ENCODE measurements at places on chromosomes 7 and 10.

DNA sequence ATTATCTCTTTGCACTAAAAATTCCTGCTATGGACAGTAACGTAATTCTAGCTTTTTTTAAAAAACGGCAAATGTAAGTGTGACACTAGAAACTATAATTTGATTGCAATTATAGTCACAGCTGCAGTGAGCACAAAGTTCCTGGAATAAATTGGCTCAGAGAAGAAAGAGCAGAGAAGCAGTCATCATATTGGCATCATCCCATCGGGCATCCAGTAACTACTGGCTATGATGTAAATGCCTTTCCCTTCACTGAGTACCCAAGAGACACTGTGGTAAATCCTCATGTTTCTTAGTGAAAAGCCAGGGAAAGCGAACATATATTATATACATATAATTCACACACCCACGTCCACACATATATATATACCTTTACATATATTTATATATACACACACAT is 43.6 kb downstream of the PIP4K2A start:
- no peak for DNase-seq

GRCh38 chr7:105009667-105010503 is 4.1 kb upstream of the KMT2E start:
- no peak for DNase-seq

DNA sequence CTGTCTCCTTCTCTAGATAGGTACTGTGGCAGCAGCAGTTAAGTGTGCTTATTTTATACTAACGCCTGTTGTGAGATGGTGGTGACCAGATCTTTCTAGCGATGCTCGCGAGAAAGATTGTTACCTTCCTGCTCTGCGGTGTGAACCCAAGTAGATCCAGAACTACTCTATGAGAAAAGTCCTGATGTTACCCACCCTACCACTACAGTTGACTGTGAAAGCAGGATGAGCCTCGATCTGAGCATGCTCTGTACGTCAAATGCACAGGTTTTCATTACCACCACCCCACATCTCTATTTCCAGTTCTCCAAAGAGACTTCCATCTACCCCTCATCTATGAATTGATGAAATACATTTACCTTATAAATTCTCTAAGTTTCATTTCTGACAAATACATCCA is 64.6 kb upstream of the KCTD7 start:
- no peak for DNase-seq

DNA sequence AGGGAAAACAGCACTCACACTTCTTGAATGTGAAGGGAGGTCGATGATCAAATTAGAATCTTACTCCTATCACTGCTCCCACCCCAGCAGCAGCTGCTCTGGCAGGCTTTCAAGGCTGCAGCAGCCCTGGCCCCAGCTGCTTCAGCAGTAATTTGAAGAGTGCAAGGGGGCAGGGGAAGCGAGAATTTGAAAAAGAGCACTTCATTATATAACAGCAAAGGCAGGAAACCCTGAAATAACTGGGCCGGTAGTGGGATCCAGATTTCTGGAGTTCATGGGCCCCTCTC is 44.9 kb downstream of the MYPN start:
- no peak for DNase-seq

- no peak for DNase-seq
Observed at GRCh38 chr7:40297741-40298311, 163.0 kb downstream of the SUGCT start.

- no peak for DNase-seq
Observed at GRCh38 chr7:13980474-13980873, 9.0 kb downstream of the ETV1 start.

GRCh38 chr10:115674496-115674895 is 581.3 kb downstream of the ATRNL1 start:
- DNase-seq = no peak

GRCh38 chr7:50803359-50804337 is 21.0 kb upstream of the GRB10 start:
- peak; percentile 24 for DNase-seq

DNA sequence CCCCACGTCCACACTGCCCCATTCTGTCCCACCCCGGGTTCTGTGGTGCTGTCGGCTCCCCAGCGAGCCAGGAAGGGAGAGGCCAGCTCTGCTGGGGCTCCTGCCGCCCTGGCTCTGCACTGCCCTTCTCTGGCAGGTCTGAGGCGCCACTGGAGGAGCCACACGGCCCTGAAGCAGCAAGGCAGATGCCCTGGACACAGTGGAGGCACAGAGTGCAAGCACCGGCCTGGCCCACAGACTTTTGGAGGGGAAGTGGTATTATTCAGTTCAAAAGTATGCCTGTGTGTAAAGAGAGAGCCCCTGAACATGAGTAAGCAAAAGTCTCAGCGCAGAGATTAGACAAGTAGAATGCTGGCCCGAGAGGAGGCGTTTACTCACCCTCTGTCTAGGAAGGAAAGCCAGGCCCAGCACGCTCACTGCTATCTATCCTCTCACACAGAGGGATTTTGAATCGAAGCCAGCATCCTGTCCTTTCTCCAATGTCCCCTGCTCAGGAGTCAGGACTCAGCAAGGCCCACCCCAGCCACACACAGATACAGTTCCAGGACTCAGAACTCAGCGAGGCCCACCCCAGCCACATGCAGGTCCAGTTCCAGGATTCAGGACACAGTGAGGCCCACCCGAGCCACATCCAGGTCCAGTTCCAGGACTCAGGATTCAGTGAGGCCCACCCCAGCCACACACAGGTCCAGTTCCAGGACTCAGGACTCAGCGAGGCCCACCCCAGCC is 115.0 kb downstream of the EGFR start:
- no peak for DNase-seq

- no peak for DNase-seq
Observed at GRCh38 chr7:35248576-35249536, 5.0 kb downstream of the TBX20 start.

DNA sequence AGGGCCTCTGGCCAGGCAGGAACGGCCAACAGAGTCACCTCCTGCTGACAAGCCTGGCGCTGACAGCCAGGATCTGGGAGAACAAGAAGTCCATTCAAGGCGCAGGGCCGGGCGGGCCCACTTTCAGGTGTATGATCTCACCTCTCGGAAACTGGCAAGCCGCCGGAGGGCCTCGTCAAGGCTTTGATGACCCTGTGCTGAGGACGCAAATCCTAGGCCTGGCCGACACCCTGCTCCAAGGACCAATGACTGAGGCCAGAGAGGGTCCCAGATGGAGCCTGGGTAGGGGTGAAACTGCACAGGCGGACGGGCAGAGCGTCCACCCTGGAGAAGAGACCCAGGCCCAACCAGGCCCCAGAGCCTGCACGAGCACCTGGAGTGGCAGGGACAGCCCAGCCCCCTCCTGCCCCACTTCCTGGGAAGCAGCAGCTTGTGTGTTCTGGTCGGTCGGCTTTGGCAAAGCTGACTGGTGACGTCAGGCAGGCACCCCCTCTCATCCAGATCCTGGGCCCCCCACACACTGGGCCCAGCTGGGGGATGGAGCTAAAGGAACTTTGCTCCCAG is 30.6 kb downstream of the MYL10 start:
- no peak for DNase-seq

DNA sequence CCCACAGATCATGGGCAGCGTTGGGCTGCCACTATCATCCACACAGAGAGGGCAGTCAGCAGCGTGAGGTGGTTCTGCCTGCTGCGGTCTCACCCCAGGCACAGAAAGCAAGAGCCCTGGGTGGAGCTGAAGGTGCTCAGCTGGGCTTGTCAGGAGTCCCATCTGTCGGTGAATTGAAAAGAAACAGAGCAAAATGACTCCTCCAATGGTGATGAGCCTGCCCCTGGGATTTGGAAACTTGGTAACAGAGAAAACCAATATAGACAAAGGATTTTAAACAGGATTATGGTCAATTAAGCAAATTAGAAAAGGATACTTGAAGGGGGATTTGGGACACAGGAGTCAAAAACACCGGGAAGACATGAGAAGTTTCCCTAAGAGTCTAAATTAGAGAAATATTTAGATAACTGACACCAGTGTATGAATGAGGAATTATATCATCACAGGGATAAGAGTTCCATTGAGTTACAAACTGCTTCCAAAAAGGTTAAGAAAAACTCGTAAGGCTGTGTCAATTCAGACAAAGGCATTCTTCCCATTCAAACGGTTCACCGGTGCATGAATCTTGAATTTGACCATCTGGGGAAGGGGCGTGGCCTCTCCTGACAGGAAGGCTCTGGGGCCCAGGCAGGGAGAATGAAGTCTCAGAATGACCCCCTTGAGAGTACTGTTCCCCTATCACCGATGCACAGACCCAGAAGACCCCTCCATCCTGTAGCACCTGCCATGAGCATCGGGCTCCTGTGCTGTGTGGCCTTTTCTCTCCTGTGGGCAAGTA is 70.0 kb upstream of the PRSS58 start:
- no peak for DNase-seq

GRCh38 chr7:46494028-46494427 is 573.0 kb upstream of the IGFBP3 start:
- DNase-seq = no peak

GRCh38 chr7:127708788-127709187 is 56.8 kb downstream of the SND1 start:
- DNase-seq = peak; percentile 46

- no peak for DNase-seq
Observed at GRCh38 chr10:112471878-112472487, 25.0 kb downstream of the VTI1A start.

DNA sequence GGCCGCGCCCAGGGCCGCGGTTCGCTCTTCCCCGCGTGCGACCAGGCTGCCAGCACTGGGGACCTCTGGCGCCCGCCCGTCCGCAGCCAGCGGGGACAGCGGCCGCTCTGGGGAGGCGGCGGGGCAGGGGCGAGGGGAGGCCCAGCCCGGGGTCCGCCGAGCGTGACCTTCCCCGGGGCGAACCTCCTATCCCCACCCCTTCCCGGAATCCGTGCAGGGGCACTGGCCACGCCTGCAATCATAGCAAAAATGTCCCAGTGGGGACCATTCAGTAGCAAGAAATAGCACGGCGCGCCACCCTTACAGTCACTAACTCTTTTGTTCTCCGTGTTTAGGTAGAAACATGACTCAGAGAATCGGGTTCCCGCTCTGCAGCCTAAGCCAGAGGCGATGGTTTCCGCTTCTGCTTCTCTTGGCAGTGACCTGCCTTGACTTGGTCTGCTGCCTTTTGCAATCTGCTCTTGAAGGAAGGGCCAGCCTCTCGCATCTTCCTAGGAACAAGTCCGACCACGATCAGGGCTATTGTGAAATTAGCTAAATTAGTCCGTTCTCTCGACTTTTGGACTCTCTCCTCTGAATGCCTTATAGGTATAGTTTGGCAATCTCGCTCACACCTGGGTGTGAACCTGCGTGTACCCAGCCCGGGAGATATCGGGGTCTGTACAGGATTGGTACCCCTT is 79.3 kb upstream of the ACBD5 start:
- no peak for DNase-seq

GRCh38 chr10:78831461-78831860 is 237.3 kb upstream of the ZMIZ1 start:
- DNase-seq = no peak

GRCh38 chr7:80499350-80499953 is 12.4 kb downstream of the GNAT3 start:
- DNase-seq = no peak

- DNase-seq = no peak
Observed at GRCh38 chr10:49743464-49744075, 18.6 kb downstream of the OGDHL start.

DNA sequence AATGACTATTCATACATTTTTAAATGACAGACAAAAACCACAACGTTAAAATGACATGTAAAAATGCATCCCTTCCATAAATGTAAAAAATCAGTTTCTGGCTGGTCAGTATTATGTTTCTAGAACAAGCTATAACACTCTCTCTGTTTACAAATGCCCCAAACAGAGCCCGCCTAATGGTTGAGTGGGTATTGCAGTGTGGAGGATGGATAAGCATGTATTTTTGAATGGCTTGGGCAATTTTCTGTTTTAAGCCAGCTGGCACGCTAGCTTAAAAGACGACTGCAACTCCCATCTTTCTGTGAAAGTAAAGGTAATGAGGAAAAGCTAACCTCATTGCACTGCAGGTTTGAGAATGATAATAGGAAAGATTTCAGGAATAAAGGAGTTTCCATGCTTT is 430.7 kb downstream of the PARD3 start:
- DNase-seq = no peak

- no peak for DNase-seq
Observed at GRCh38 chr10:12540341-12540781, 191.0 kb downstream of the CAMK1D start.

DNA sequence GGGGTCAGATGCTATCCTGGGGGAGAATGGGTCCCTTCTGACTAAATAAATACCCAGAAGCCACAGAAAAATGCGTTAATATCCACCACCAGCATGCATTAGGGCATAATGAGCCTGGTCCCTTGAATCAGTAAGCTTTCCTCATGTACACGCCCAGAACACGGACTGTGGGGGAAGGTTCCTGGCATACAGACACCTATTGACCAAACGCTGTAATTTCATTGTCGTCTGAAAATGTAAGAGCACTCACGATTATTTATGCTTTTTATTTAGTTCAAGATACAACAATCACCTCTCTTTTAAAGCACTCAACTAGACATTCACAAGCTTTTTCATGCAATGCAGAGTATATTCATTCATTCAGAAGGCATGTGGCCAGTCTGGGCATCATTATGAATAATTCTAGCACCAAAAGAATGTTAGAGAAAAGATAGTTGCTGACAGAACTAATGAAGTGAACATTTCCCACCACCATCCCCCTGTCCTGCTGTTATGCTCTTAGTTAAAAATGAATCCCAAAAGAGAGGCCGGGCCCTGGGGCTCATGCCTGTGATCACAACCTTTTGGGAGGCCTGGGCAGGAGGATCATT is 101.0 kb downstream of the SVIL start:
- peak; percentile 6 for DNase-seq

DNA sequence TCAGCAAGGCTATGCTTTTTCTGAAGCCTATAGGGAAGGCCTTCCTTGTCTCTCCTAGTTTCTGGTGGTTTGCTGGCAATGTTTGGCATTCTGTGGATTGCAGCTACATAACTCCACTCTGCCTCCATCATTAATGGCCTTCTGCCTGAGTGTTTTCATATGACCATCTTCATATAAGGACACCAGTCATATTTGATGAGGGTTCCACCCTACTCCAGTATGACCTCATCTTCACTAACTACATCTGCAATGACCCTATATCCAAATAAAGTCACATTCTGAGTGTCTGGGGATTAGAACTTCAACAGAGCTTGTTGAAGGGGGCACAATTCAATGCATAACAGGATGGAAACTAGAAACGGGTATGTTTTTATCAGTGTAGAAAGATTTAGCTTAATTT is 22.1 kb downstream of the CAV1 start:
- no peak for DNase-seq

DNA sequence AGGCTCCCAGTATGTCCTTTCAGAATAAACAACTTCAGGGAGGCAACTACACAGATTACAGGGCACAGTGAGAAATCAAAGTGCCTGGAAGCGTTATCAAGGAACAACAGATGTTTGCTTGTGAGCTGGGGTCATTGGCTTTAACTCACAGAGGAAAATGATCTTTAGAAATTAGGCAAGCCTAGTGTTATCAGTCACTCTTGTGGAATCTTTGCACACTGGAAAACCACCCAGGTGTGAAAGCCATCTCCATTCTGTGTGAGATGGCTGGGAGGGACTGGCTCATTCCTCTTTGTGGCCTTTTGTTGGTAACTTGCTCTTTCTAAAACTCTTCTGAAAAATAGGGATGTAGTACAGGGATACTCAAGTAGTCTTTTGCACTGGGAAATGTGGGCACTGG is 716.0 kb downstream of the XPNPEP1 start:
- DNase-seq = no peak

- DNase-seq = no peak
Observed at GRCh38 chr7:75888464-75889222, 9.8 kb downstream of the RHBDD2 start.

- no peak for DNase-seq
Observed at GRCh38 chr7:137834552-137834951, 12.2 kb downstream of the DGKI start.

- no peak for DNase-seq
Observed at GRCh38 chr7:53642361-53642760, 606.9 kb downstream of the POM121L12 start.

All from NCI-H774 (cell line).